ENCODE measurements at places on chromosomes 7 and 10.
A peak's percentile ranks its signal among the peaks of the same experiment; 100 is the strongest.

GRCh38 chr10:21002091-21002878 is 105.2 kb upstream of the NEBL start:
- no peak for DNase-seq

GRCh38 chr10:132197271-132198067 is 10.7 kb downstream of the DPYSL4 start:
- no peak for DNase-seq

GRCh38 chr10:116125180-116125579 is 147.8 kb downstream of the GFRA1 start:
- DNase-seq, result no peak

- DNase-seq, result no peak
Measured at GRCh38 chr7:25476863-25477499, 248.7 kb upstream of the NPVF start.

DNA sequence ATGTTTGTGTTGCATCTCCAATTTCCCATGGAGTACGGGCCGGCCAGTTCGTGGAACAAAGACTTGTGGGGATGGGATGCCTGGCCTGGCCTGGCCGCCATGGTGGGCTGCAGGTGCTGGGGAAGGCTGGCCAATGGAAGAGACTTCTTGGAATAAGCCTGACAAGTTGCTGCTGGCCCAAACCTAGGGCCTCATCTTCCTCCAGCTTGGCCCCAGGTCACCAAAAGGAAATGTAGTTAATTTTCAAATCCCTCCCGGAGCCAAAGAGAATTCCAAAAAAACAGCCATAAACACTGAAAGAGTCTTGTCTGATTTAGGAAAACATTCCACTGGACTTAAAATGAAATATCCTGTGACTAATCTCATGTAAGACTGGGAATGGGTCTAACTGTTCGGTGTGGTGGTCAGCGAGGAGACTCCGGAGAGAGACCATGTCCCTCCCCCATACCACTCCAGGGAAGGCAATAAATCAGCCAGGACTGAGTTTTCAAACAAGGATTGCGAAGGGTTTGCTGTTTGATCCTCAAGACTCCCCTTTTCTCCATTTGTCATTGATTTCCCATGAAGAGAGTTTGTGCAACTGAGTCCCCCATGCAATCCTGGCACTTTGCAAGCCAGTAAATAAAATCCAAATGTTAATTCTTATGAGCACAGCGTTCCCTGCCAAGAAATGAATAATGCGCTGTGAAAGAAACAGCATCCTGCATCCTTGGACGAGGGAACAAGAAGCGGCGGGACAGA is 128.7 kb upstream of the HABP2 start:
- DNase-seq, result no peak

DNA sequence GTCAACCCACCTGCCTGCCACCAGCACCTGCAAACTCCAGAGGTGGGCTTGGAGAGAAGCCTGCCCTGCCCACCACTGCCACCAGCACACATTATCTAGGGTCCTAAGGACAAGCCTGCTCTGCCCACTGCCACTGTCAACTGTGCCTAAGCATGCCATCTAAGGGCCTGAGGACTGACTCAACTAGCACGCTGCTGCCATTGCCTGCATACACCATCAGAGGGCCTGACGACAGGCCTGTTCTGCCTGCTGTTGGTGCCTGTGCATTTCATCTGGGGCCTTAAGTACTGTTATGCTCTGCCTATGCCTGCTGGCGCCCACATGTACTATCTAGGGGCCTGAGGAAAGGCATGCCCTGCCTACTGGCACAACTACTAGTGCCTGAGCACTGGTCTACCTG is 27.0 kb upstream of the LRRD1 start:
- DNase-seq, result no peak

- no peak for DNase-seq
Measured at GRCh38 chr10:102347236-102347828, 48.2 kb upstream of the NFKB2 start.

DNA sequence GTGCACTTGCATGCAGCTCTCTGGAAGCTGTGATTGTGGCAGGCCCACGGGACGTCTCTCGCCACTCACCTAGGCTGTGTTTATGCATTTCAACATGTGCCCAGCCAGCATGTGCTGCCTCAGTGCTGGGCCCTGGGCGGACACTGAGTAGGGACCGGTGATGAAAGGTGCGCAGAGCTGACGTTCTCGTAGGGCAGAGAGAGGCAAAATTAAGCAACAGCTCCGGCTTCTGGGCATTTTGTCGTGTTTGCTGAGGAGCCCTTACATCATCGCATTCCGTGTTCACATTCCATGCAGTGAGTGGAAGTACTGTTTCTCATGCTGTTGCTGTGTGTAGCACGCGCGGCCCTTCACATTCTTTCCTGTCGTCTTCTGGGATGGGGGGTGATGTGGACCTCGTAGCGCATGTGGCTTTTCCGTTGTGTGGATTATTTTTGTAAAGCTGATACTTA is 50.5 kb downstream of the PRF1 start:
- no peak for DNase-seq

GRCh38 chr7:130210181-130210935 is 2.7 kb downstream of the SSMEM1 start:
- DNase-seq, result no peak

DNA sequence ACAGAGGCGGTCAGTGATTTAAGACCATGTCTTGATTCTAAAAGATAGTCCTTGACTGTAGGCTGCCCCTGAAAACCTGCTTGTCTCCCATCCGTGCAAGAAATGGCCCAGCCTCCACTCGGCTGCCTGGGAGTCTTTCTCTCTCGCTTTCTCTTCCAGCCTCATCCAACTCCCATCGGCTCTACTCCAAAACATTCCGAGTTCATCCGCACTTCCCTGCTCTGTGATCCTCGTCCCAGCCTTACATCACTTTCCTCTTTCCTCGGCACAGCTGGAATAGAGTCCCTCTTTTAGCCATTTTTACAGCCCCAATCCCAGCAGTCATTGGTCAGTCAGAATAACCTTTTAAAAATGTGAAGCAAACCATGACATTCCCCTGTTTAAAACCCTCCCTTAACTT is 135.1 kb downstream of the TAX1BP1 start:
- no peak for DNase-seq

- no peak for DNase-seq
Measured at GRCh38 chr7:81317741-81318140, 398.9 kb upstream of the SEMA3C start.

- no peak for DNase-seq
Measured at GRCh38 chr10:74936577-74937265, 110.3 kb downstream of the KAT6B start.

DNA sequence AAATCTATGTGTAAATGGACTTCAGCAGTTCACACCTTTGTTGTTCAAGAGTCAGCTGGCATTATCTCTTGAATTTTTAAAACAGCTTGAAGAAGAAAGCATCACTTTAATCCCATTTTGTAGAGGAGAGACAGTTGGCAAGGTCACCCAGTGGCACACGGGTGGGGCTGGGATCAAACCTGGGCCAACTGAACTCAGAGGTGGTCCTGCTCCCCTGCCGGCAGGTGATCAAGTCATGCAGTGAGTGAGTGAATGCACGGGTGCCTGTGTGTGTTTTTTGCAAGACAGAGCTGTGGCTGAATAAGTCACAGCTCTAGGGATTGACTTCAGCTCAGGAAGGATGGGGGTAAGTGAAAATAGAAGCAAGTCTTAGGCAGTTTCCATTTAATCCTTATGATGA is 9.5 kb downstream of the GHRHR start:
- no peak for DNase-seq

GRCh38 chr7:70392877-70393435 is 739.0 kb upstream of the GALNT17 start:
- DNase-seq, result no peak

DNA sequence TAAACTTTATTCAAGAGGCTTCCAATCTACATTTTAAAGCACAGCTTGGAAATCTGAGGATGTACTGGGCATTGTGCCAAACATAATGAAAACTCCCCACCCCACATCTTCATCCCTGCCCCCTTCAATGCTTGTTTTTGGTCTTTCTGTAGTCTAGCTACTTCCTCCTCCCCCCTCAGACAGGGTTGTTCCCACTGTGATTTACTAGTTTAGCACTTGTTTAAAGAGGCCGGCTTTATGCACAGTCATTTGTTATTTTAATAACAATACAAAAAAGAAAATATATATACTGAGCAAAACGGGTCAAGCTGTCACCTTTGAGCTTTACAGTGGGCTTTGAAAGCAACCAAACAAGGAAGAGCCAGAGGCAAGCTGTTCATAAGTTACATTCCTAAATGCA is 132.6 kb downstream of the CHRM2 start:
- no peak for DNase-seq

GRCh38 chr10:944034-944831 is 12.7 kb upstream of the LARP4B start:
- DNase-seq, result no peak

DNA sequence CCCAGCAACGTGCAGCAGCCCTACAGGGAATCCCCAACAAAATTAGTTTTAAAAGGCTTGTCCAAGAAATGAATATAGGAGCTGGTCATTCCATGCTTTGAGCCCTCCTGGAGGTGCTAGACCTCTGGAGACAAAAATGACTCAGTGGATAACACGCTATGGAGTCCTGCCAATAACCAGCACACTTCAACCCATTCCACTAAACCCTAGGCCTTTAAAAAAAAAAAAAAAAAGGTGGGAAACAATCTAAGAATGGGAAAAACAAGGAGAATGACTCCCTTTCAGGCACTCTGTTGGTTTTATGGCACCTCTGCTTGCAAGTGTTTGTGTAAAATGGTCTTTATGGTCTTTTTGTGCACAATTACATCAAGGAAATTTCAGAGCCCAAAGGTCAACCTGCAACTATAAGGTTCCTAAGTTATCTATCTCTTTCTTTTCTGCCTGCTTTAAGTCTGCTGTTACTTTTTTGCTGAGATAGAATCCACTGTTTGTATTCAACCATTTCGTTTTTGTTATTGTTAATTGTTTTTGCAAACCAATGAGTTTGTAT is 21.3 kb downstream of the AVL9 start:
- no peak for DNase-seq

DNA sequence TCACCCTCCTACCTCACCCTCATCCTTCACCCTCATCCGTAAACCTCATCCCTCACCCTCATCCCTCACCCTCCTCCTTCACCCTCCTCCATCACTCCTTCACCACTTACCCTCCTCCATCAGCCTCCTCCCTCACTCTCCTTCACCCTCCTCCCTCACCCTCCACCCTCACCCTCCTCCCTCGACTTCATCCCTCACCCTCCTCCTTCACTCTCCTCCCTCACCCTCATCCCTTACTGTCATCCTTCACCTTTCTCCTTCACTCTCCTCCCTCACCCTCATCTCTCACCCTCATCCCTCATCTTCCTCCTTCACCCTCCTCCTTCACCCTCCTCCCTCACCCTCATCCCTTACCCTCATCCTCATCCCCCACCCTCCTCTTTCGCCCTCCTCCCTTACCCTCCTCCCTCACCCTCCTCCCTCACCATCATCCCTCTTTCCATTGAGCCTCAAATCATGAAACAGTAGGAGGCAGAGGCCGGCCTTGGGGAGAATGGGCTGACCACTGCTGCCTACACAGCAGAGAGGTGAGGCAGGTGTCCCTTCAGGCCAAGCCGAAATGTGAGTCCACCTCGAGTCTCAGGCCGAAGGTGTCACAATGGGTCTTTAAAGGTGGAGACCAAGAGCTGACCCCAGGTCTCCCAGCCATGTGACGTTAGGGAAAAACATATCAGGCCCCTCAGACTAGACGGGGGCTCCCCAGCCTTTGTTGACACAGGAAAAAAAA is 53.0 kb downstream of the PDGFA start:
- no peak for DNase-seq

GRCh38 chr10:124732931-124733570 is 11.1 kb downstream of the FAM53B start:
- DNase-seq, result peak; percentile 39

GRCh38 chr7:92722541-92722940 is 113.8 kb downstream of the CDK6 start:
- DNase-seq, result no peak

DNA sequence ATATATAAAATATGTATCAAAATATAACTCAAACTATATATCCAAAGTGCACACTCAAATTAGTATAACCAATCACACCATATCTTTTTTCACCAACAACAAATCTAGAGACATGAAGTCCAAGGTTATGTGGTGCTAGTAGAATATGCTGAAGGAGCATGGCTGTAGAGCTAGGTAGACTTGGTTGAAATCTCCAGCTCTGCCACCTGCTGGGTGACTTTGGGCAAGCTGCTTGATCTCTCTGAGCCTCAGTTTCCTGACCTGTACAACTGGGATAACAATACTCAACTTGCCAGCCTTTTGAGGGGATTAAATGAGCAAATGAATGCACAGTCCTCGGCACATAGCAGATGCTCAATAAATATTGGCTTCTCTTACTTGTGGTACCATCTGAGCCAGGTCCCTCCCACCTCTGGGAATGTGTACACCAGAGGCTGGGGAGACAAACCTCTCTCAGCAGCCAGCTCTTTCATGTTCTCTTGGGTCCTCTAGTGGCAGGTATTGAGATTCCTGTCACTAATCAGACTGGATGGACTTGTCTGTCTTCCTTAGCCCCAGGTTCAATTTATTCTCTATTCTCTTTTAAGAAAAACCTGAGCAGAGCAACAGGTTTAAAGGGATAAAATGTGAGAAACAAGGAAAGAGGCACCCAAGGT is 94.3 kb upstream of the PDE1C start:
- DNase-seq, result no peak

DNA sequence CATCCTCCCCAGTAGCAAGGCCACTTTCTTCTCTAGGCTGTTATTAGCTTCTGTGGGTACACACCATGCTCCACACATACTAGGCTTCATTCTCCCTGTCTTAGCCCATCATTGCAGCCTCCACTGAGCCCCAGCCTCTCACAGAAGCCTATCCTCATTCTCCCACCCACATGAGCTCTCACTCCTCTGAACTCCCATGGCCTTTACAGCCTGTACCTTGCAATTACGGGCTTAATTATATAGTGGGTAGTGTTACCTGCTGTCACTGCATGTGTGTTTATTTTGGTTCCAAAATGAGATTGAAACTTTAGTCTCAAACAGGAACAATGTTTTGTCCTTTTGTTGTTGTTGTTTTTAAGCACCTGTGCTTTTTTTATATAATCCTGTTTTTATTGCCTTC is 460.0 kb downstream of the KCNMA1 start:
- DNase-seq, result no peak

DNA sequence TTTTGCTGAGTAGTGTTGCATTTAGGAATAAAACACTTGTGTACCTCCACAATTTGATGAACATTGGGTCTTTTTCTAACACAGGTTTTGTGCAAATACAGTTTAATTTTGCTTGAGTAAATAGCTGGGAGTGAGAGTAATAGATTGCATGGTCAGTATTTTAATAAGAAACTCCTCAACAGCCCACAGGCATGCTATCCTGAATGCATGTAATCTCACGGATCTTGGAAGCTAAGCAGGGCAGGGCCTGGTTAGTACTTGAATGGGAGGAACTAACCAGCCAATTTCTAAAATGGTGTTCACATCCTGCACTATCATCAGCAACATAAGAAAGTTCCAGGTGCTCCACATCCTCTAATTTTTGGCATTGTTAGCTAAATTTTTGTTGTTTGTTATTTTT is 685.4 kb upstream of the MBL2 start:
- DNase-seq, result no peak

GRCh38 chr7:131369354-131369753 is 41.7 kb downstream of the MKLN1 start:
- no peak for DNase-seq

GRCh38 chr7:91636728-91637127 is 243.8 kb downstream of the MTERF1 start:
- DNase-seq, result no peak

All from effector memory CD8-positive, alpha-beta T cell (primary cell).